ENCODE measurements at places on chromosomes 2 and 18.

GRCh38 chr2:168642873-168643272, 159.6 kb upstream of the NOSTRIN start:
- no peak for DNase-seq

GRCh38 chr18:63951302-63951705, 2.2 kb downstream of the HMSD start:
- no peak for DNase-seq

DNA sequence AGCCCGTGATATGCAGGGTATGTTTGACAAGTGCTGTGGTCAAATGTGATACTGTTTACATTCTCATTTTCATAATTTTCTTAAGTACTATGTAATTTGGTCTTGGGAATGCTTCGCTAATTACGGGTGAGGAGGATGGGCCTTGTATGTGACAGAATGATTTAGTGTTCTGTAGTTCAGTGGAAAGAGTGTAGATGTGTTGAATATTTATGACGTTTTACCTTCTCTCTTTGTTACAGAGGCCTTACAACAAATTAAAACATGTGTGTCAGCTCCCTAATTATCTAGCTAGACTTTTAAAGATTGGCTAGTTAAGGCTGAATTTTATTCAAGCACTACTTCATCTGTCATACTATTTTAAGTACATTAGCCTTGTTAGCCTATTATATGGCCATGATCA, 10.6 kb upstream of the CHRNA1 start:
- no peak for DNase-seq

GRCh38 chr2:145277922-145278321, 758.0 kb upstream of the ZEB2 start:
- no peak for DNase-seq

GRCh38 chr2:134457765-134458472, 204.0 kb downstream of the MGAT5 start:
- DNase-seq = no peak

DNA sequence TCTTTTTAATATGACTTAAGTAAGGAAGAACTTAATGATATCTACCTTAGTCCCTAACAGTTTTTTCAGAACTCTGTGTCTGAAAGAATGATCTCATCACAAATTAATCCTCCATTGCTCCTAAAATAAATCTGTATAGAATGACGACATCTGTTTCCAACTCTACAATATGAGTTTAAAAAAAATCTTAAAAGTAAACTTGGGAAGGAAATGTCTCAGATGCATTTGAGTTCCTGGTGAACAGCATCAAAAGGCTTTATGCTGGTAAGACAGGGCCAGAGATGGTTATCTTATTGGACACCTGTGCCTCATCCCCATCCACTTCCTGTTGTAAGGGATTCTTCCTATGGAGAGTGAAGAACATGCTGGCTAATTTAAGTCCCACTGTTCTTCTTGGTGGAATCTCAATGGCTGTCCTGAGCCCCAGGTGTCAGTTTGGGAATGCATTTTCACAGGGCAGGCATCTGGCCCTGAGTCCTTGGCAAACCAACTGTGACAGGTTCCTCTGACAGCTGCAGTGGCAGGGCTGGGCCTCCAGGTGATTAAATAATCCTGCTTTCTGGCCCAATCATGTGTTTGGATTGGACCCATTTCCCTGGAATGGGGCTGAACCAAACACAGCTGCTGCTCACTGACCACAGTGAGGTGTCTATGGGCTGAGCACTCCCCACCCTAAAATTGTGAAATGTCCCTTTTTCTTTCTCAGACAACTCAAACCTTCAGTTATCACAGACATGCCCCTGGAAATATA, 12.9 kb upstream of the NCKAP5 start:
- DNase-seq = no peak

- DNase-seq = no peak
Observed at GRCh38 chr2:188881434-188881833, 92.7 kb upstream of the COL3A1 start.

- no peak for DNase-seq
Observed at GRCh38 chr2:17879913-17880274, 1.4 kb downstream of the KCNS3 start.

GRCh38 chr2:148548716-148549400, 95.7 kb upstream of the EPC2 start:
- no peak for DNase-seq

DNA sequence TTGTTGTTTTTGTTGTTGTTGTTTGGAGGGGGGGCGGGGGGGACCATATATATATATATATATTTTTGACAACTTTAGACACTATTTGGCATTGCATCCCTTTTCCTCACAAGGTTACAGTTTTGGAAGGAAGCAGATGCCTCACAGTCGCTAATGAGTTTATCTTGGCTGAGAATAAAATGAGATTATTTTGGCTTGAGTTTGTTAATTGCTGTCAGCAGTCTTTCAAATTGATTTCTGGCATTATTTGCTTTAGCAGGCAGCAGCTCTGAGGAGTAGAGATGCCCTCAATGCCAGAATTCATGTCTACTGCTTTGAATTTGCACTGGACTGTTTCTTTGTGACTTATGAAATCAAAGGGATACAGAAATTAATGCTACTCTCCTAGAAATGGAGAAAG, 595.2 kb upstream of the HNMT start:
- DNase-seq = no peak

- no peak for DNase-seq
Observed at GRCh38 chr2:240886023-240886565, 9.9 kb downstream of the MAB21L4 start.
